Smooth muscle cell of the umbilical artery (primary cell): ENCODE measurements at places on chromosomes 11 and 22. TPM values are rescaled to one million over a fixed set of nuclear protein-coding genes. Genes with fewer than 3 reads are reported as not detected.

Gene C11orf71
- total RNA-seq, result 2.3 and 3.9 TPM in 2 replicates

Gene SCGB1A1
- not detected in 2 replicates for total RNA-seq

Gene LRRC4C
- 0.18 TPM in 1 of 2 replicates, not detected in the other for total RNA-seq

Gene TPP1
- total RNA-seq, result 124 and 159 TPM in 2 replicates

Gene SLC22A9
- total RNA-seq, result not detected in 2 replicates

Gene SYTL2
- 14.3 and 22.7 TPM in 2 replicates for total RNA-seq

Gene SLC25A45
- total RNA-seq, result 1.2 and 1.5 TPM in 2 replicates

Gene CD44
- 146 and 667 TPM in 2 replicates for total RNA-seq

Gene PNPLA5
- total RNA-seq, result not detected in 2 replicates

Gene KMT5B
- 26.4 and 27.6 TPM in 2 replicates for total RNA-seq

Gene NTM
- total RNA-seq, result 45.4 and 168 TPM in 2 replicates

Gene JAM3
- 148 and 153 TPM in 2 replicates for total RNA-seq

Gene SUSD2
- total RNA-seq, result 0.28 and 0.89 TPM in 2 replicates

Gene CFAP300
- total RNA-seq, result 2.4 and 5.3 TPM in 2 replicates

Gene OR5B21
- not detected in 2 replicates for total RNA-seq

Gene NXPE2
- 0.09 and 0.30 TPM in 2 replicates for total RNA-seq

Gene MISFA
- 0.09 TPM in 1 of 2 replicates, not detected in the other for total RNA-seq
